ENCODE measurements at places on chromosomes 1 and 21. TPM values are rescaled to one million over a fixed set of nuclear protein-coding genes. Genes with fewer than 3 reads are reported as not detected.

DNA sequence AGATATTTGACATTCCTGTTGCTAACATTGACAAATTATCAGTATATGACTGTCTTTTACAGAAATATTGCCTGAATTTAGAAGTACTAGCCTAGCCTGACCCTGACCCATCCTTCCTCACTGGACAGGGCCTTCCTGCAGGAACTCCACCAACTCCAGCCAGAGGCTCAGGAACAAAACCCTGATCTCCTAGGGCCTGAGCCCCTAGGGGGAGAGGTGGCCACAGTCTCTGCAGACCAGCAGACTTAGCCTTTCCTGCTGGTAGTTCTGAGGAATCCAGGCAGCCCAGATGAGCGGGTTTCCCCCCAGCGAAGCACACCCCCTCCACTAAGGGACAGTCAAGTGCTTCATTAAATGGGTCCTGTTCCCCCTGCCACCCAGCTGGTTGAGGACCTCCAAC, 44.3 kb upstream of the LRIF1 start:
- no peak for DNase-seq

CHIA gene
- not detected for polyA plus RNA-seq

RABGAP1L gene
- 21.2 TPM for polyA plus RNA-seq

HSF2BP gene
- polyA plus RNA-seq: 1.0 TPM

DNA sequence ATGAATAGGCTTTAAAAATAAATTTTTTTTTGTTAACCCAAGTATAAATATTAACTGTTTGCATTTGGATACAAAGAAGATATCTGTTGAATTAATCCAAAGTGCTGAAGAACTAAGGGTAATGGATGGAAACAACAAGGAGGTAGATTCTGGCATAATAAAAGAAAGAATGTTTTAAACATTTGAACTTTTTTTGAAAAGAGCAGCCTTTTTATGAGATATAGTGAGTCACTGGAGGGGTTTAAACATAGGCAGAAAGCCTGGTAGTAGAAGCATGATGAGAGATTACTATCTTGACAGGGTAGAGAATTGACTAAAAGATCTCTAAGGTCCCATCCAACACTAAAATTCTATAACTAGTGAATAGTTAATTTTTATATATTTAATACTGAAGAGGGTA, 2.7 kb downstream of the MIER1 start:
- DNase-seq: no peak
